ENCODE measurements at places on chromosomes 3 and 15.

- DNase-seq = no peak
Measured at GRCh38 chr15:47586653-47587224, 130.6 kb upstream of the SEMA6D start.

DNA sequence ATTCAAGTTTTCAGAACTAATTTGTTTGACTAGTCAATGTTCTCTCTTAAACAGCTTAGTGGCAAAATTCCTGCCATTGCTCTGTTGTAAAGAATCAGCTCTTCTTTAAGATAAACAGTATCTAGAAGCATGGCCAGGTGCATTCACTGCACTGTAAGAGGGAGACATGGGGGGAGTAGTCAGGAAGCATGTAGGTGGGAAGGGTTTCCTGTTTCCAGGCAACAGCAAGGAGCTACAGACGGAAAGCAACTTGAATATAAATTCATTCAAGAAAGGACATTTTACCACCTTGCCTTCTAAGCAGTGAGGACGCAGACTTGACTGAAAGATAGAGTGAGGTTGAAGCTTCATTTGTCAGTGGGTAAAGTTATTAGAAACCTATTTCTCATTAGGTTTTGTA is 55.3 kb downstream of the BBX start:
- DNase-seq = no peak

DNA sequence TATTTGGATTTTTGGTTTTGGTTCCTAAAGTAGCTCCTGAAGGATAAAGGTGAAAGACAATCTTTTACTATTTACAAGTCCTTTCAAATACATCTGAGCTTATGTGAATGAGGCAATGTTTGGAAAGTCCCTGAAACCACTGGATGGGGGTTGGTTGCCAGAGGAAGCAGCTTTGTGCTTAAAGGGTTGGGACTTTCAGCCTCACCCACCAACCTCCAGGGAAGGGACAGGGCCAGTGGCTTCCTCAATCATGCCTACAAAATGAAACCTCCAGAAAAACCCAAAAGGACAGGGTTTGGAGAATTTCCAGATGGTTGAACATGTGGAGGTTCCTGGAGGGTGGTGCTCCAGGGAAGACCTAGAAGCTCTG is 20.9 kb upstream of the ABHD17C start:
- DNase-seq = no peak

- DNase-seq = no peak
Measured at GRCh38 chr3:194089357-194090177, 46.4 kb upstream of the HES1 start.

GRCh38 chr3:191170097-191170496 is 28.9 kb upstream of the OSTN start:
- no peak for DNase-seq

GRCh38 chr15:54011656-54012055 is 33.4 kb downstream of the UNC13C start:
- no peak for DNase-seq

- peak; percentile 56 for DNase-seq
Measured at GRCh38 chr3:156816091-156816793, 9.9 kb upstream of the LEKR1 start.

- no peak for DNase-seq
Measured at GRCh38 chr15:72285402-72285801, 13.0 kb upstream of the PARP6 start.

GRCh38 chr15:38470816-38471215 is 16.9 kb downstream of the FAM98B start:
- DNase-seq = no peak

DNA sequence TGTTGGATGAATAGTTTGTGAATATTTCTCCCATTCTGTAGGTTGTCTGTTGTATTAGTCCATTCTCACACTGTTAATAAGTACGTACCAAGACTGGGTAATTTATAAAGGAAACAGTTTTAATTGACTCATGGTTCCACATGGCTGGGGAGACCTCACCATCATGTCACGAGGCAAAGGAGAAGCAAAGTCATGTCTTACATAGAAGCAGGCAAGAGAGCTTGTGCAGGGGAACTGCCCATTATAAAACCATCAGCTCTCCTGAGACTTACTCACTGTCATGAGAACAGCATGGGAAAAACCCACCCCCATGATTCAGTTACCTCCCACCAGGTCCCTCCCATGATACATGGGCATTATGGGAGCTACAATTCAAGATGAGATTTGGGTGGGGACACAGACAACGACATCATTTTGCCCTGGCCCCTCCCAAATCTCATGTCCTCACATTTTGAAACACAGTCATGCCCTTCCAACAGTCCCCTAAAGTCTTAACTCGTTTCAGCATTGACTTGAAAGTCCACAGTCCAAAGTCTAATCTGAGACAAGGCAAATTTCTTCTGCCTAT is 133.2 kb downstream of the LMLN start:
- DNase-seq = no peak

GRCh38 chr3:159923956-159924355 is 64.7 kb upstream of the IL12A start:
- no peak for DNase-seq

DNA sequence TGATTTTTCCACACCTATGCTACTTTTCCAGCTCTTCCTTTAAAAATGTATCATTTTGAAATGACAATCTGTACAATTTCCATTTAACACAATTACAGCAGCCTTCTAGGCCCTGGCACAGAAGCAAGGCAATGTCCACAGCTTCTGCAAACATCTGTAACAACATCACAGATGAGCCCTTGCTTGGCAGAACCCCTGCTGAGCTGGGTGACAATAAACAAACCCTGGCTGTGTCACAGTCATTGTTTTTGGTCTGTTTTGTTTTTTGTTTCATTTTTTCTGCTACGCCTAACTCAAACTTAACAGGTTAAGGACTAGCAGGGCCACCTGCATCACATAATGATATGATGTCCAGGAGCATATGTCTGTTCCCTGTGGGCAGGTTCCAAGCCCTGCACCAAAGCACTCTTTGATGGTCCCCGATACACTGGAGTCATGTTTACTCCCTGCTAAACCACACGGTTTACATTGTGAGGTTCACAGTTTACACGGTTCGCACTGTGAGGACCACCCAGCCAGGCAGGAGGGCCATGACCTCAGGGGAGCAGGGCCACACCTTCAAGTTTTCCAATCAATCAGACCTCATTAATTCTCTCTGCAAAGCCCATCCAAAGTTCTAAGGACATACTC is 186.8 kb upstream of the CHRNA7 start:
- no peak for DNase-seq

- no peak for DNase-seq
Measured at GRCh38 chr15:33114374-33114717, 80.2 kb downstream of the FMN1 start.

DNA sequence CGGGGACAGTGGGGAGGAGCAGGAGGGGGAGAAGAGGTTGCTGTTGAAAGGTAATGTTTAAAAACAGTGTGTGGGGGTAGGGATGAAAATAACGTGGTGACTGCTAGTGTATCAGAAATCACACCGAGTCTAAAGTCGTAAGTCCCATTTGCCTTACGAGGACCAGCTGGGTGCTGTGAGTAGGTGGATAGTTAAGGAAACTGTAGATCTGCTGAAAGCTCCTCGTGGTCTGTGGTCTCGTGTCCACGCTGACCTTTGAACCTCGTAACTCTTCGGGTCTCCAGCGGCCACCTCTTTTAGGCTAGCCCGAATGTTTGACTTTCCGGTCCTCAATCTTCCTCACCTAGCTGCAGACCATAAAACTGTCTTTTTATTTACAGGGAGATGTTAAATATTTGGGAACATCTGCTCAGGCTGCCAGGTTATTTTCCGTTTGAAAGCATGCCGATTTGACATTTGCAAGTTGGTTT is 29.3 kb upstream of the ST3GAL6 start:
- DNase-seq = no peak

DNA sequence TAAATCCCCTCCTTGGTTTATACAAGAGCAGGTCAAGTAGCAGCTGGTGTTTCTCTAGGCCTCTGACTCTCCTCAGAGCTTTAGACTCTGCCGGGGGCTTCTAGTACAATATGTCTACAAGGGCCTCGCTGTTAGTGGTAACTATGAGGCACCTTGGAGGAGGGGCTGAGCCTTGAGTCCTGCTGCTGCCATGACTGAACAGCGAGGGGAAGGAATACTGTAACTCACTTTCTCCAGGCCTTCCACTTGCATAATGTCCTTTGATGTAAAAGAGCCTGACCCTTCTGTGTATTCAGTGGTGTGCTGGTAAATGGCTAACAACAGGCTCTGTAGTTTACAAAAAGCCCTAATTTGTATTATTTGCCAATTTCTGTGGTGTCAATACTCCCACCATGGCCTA is 27.8 kb downstream of the DRD3 start:
- no peak for DNase-seq

DNA sequence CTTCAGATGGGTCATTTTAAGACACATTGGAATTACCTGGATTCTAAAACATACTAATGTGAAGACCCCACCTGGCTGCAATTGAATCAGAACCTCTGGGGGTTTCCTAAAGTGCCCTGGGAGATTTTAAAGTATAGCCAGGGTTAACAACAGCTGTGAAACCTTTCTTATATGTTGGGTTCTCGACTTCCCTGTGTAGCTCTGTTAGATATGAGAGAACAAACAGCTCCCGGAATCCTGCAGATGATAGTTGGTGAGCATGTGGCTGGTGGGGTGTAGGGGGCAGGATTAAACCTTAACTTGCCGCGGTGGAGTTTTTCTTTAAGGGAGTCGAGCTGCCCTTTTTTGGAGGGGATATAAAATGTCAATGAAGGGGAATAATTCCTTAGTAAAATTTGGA is 12.1 kb downstream of the PLCL2 start:
- DNase-seq = no peak

GRCh38 chr3:101890716-101891115 is 41.4 kb downstream of the NFKBIZ start:
- DNase-seq = no peak

- no peak for DNase-seq
Measured at GRCh38 chr3:57818772-57819171, 62.7 kb downstream of the SLMAP start.

GRCh38 chr15:64430000-64430735 is 30.2 kb upstream of the ZNF609 start:
- DNase-seq = no peak

GRCh38 chr15:87860743-87861142 is 395.8 kb downstream of the NTRK3 start:
- no peak for DNase-seq

- DNase-seq = no peak
Measured at GRCh38 chr3:67617518-67617917, 36.9 kb downstream of the SUCLG2 start.

DNA sequence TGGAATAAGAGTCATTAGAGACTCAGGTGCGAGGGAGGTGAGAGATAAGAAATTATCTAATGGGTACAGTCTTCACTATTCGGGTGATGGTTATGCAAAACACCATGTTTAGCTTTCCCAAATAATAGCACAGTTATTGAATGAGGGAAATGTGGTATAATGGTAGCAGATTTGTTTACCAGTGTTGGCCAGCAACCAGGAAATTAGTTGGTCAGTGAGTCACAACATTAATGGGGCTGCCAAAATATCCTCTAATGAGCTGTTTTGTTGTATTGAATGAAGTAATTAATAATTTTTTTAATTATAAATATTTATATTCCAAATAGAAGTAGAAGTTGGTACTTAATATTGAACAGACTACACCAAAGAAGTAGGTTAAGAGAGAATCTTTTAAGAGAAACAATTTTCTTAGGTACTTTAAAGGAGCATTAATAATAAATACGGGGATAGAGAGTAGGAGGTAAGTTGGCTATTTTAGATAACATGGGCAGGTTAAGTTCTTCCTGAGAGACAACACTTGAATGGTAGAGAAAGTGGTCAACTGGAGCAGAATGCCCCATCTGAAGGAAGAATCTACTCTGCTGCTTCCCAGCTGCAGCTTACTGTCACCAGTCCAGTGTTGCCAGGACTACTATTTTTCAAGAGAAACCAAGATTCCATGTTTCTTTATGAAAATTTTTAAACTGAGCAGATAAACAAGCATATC is 218.8 kb downstream of the UBE2E2 start:
- DNase-seq = no peak

DNA sequence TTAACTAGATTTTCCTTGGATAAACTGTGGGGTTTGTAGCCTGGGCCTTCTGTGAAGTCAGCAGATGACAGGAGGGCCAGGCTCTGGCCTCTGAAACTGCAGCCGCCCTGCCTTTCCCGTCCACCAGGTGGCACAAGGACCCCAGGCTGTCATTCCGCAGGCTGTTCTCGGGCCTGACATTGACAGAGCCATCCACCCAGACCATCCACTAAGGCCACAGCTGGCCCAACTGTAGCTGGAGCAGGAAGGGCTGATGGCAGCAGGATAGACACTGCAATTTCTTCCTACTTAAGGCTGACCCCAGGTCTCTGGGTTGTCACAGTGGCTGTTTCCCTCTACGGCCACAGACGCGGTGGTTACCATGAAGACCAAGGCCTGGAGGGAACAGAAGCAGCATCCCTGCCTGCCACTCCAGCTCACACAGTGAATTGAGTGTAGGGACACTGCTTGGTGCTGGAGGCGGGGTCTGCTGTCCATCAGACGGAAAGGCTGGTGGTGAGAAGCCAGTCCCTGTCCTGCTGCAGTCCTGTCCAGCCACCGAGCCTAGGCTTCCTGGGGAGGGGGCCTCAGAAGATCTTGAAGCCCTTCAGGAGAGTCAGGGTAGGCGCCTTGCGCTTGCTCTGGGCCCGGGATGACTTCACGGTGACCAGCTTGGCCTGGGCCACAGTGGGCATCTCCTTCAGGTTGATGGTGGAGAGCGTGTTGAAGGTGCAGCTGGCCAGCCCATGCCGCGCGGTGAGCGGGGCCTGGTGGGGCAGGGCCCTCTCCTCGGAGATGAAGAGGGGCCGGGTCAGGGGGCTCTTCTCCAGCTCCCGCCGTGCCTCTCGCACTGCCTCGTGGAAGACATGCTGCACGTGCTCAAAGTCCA is 9.4 kb downstream of the SLC51B start:
- DNase-seq = peak; percentile 53

DNA sequence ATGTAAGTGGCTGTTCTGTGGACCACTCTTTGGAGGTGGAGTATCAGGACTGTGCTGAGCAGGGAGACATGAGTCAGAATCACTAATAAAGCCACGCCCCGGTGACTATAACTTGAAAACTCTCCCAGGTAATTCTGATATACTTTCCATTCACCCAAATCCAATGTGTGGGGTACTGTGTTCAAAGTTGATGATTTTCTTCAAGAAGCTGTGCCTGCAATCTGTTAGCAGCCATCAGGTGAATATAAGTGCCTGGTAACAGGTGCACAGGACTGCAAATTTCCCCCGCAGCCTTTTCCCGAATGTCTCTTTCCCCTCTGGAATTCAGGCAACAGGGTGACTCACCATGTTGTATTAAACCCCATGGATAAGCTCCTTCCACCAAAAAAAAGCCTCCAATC is 17.0 kb downstream of the MAGI1 start:
- no peak for DNase-seq

DNA sequence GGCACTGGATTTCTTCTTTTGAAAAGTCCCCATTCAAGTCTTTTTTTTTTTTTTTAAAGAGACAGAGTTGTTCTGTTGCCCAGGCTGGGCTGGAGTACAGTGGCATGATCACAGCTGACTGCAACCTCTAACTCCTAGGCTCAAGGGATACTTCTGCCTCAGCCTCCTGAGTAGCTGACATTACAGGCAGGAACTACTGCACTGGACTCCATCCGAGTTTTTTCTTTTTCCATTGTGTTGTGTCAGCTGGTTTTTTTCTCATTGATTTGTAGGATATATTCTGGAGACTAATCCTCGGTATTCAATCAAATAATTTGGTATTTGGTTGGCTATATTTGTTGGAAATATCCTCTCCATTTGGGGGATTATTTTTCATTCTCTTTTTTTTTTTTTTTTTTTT is 11.8 kb downstream of the POLR2M start:
- DNase-seq = no peak

- no peak for DNase-seq
Measured at GRCh38 chr15:52005748-52006701, 13.0 kb upstream of the MAPK6 start.

- no peak for DNase-seq
Measured at GRCh38 chr3:170438836-170439235, 20.2 kb downstream of the CLDN11 start.
